ENCODE measurements at places on chromosomes 3 and 15. TPM values are rescaled to one million over a fixed set of nuclear protein-coding genes. Genes with fewer than 3 reads are reported as not detected.

Gene ZNF620
- total RNA-seq, result 27.1 TPM

Gene GOLGA8G
- total RNA-seq, result not detected

- H3K27ac ChIP-seq, result no peak overlapping the region
- no peaks in the 10 kb centered on the region for H3K27me3 ChIP-seq
- no peak for DNase-seq
- H3K4me3 ChIP-seq, result no peak overlapping the region
- peaks cover 1% of the 10 kb centered on the region for H3K4me1 ChIP-seq
- H3K36me3 ChIP-seq, result peaks cover 14% of the 10 kb centered on the region
These were observed 92.0 kb downstream of the FOXB1 start for GRCh38 chr15:60096157-60096556.

DNA sequence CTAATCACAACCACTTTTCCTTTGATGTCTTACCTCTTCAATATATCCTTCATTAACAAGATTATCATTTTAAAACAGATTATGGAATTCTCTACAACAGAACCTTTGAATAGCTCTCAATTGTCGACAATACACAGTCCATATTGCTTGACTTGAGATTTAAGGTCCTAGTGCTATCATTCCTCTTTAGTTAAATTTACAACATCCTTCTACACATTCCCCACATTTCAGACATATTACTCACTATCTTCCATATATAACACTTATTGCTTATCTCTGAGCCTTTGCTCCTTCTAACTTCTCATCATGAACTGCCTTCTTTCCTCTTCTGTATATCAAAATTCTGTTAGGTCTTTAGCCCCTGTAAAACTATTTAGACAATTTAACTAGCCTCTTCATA, 247.0 kb downstream of the STXBP5L start:
- no peak overlapping the region for H3K27ac ChIP-seq
- no peak for DNase-seq
- H3K27me3 ChIP-seq, result no peaks in the 10 kb centered on the region
- H3K4me1 ChIP-seq, result no peaks in the 10 kb centered on the region

Gene CCDC54
- not detected for total RNA-seq

GRCh38 chr3:89144080-89144479, 36.7 kb downstream of the EPHA3 start:
- H3K27ac ChIP-seq, result no peak overlapping the region
- H3K27me3 ChIP-seq, result no peaks in the 10 kb centered on the region
- H3K4me1 ChIP-seq, result no peaks in the 10 kb centered on the region
- DNase-seq, result no peak

Data from H9 (cell line).